Thoracic aorta (tissue), 2 donors: ENCODE measurements at places on chromosomes 6 and 20.
A peak's percentile ranks its signal among the peaks of the same experiment; 100 is the strongest.

DNA sequence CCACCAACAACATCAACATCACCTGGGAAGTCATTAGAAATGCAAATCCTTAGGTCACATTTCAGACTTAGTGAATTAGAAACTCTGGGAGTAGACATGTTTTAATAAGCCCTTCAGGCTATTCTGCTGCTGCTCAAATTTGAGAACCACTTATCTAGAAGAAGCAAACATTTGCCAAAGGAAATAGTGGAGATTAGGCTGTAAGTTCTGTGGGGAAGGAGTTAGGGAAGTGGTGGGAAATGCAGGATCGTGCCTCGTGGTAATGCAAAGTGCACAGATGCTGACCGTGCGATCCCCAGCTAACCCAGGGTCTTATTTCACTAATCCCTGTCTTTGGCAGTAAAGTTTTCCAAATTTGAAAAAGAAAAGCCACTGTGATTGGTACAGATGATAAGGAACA, 328.5 kb downstream of the EPM2A start:
- no peaks in the 10 kb centered on the region for H3K27me3 ChIP-seq
- H3K4me1 ChIP-seq = no peaks in the 10 kb centered on the region
- no peak overlapping the region for H3K4me3 ChIP-seq

GRCh38 chr6:55499591-55499990, 79.4 kb downstream of the HMGCLL1 start:
- peaks cover 5% of the 10 kb centered on the region for H3K4me1 ChIP-seq
- no peaks in the 10 kb centered on the region for H3K36me3 ChIP-seq
- H3K27me3 ChIP-seq = no peaks in the 10 kb centered on the region
- no peak overlapping the region for H3K27ac ChIP-seq

DNA sequence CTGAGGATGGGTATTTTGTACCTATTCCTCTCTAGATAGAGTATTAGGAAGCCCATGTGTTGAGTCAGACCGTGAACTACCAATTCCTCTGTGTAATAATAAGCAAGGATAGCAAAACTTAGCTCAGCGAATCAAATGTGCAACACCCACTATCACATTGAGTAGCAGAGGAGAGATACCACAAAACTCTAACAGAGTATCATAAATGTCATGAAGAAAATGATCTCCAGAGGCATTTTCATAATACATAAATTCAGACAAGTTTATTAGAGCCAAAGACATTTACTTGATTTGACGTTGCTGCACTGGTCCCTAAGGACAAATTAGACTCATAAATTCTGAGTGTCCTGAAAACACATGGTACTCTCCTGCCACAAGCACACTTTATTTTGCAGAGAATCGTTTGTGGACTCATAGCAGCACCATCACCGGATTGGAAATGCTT, 245.2 kb downstream of the HAO1 start:
- no peaks in the 10 kb centered on the region for H3K36me3 ChIP-seq
- no peaks in the 10 kb centered on the region for H3K4me1 ChIP-seq
- no peaks in the 10 kb centered on the region for H3K27me3 ChIP-seq

DNA sequence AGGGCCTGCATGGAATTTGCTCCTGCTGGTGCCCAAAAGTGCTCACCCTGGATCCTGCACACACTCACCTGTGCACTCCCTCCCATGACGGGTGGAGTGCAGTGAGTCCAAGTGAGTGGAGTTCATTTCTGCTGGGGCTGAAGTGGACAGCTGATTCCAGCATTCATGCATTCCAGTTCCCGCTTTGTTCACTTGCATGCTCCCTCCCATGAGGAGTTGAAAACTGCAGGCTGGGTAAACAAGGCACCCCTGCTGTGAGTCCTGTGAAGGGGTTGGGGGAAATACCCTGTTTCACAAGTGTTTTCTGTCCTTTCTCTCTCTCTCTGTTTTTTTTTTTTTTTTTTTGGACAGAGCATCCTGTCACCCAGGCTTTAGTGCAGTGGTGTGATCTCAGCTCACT, 454.1 kb upstream of the NOX3 start:
- H3K4me3 ChIP-seq = no peak overlapping the region
- no peaks in the 10 kb centered on the region for H3K36me3 ChIP-seq
- H3K27ac ChIP-seq = no peak overlapping the region
- DNase-seq = no peak
- no peaks in the 10 kb centered on the region for H3K4me1 ChIP-seq
- H3K27me3 ChIP-seq = no peaks in the 10 kb centered on the region

DNA sequence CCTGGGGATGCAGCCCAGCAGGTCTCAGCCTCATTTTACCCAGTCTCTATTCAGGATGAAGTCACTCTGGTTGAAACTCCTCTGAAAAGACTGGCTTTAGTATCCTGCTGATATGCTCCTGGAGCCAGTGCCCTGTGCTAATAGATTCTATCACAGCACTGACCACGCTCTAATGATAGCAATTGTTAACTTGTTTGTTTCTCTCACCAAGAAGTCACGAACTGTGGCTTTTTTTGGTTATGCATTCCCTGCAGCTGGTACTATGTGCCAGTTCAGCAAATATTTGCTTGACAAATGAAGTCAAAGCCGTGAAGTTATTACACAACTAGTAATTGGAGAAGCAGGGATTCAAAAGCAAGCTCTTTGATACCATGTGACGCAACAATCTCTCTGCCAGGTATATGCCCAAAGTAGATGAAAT, 754.6 kb downstream of the KIF16B start:
- no peak overlapping the region for H3K4me3 ChIP-seq
- no peak overlapping the region for H3K27ac ChIP-seq
- H3K4me1 ChIP-seq = no peaks in the 10 kb centered on the region
- H3K27me3 ChIP-seq = no peaks in the 10 kb centered on the region

DNA sequence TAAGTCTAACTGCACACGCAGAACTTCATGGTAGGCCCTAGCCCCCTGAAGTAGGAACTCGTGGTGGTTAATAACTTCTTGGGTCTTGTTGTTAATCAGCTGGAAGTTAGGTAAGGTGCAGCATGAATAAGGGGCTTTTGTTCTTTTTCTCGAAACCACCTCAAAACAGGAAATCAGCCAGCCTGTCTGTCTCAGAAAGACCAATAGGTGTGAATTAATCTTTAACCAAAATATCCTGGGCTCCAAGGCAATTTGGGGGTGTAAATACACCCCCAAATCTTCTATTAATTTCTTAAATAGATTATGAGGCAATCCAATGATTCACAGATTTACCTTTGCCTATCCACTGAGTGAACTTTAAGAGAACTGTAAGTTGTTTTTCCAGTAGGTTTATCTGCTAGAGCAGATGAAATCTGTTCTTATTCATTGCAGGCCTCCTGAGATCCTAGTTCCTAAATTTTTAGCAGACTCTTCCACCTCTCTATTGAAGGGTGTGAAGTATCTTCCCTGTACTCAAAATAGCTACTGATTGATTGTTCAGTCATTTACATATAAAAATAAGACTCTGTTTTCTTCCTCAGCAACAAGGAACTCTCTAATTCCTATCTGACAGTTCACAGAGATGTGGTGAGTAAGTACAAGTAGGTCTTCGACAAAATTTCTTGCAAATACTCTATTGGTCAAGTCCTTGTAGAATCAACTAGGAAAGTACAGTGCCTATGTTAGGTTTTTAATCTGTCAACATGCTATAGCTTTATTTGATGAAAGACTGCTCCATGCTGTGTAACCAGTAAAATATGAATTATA, 427.1 kb upstream of the NOX3 start:
- no peaks in the 10 kb centered on the region for H3K36me3 ChIP-seq
- no peaks in the 10 kb centered on the region for H3K27me3 ChIP-seq
- H3K4me3 ChIP-seq = no peak overlapping the region
- no peak overlapping the region for H3K27ac ChIP-seq
- peaks cover 7% of the 10 kb centered on the region for H3K4me1 ChIP-seq
- DNase-seq = no peak

DNA sequence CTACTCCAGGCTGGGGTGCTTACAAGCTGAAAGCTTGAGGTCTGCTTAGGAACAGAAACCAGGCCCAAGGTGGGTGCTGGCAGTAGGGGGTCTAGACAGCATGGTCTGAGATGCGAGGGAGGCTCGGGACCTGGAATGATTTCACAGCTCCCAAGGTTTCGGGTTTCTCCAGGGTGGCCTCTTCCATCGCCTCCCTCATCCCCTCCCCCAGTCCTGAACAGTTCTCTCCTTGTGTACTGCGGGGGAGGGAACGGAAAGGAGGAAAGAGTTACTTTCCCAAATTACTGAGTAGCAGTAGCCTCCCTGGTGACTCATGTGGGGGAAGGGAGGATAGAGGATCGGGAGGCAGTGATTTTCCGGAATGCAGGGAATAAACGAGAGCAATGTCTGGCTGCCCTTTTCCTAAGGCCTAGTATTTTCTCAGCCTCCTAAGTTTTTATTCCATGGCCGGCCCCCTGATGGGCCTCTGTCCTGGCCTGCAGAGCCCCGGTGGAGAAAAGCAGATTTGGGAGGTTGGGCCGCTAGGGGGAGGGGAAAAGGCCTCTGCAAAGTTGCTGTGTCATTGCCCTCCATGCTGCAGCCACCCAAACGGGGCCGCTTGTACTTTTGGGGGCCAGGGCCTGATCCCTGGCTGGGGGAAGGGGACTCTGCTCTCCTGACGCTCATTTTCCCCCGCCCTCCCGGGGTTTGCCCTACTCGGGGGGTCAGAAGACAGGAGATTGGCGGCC, 1.5 kb downstream of the BRD2 start:
- H3K27me3 ChIP-seq = no peaks in the 10 kb centered on the region
- peaks cover 11% of the 10 kb centered on the region for H3K36me3 ChIP-seq
- peak overlapping the region; percentile 99 for H3K27ac ChIP-seq
- H3K4me1 ChIP-seq = peaks cover 16% of the 10 kb centered on the region
- DNase-seq = peak; percentile 86
